ENCODE measurements at places on chromosomes 3 and 15. TPM values are rescaled to one million over a fixed set of nuclear protein-coding genes. Genes with fewer than 3 reads are reported as not detected.

Gene INKA1
- polyA plus RNA-seq, result 24.0 TPM

Gene SLC51A
- polyA plus RNA-seq, result not detected

Gene ASB7
- polyA plus RNA-seq, result 12.1 TPM

Gene PARP6
- polyA plus RNA-seq, result 138 TPM

Gene CASR
- not detected for polyA plus RNA-seq

Gene EIF5A2
- polyA plus RNA-seq, result 0.84 TPM

Gene PPM1L
- polyA plus RNA-seq, result 1.4 TPM

Gene SI
- polyA plus RNA-seq, result not detected

Gene THAP10
- polyA plus RNA-seq, result 0.07 TPM

Gene ROBO2
- not detected for polyA plus RNA-seq

Gene SERINC4
- not detected for polyA plus RNA-seq

Gene CFAP44
- 6.6 TPM for polyA plus RNA-seq

Gene CCDC32
- 29.5 TPM for polyA plus RNA-seq

Gene SLC38A3
- polyA plus RNA-seq, result 0.17 TPM

Gene SH3GL3
- polyA plus RNA-seq, result not detected

Gene NRROS
- polyA plus RNA-seq, result 40.1 TPM

Gene WHAMM
- 44.3 TPM for polyA plus RNA-seq

Gene ADAMTS7
- 0.07 TPM for polyA plus RNA-seq

Gene PLA2G4F
- not detected for polyA plus RNA-seq

Gene CAV3
- not detected for polyA plus RNA-seq

Gene ZNF662
- 0.12 TPM for polyA plus RNA-seq

Gene MUC4
- not detected for polyA plus RNA-seq

Gene IL16
- 181 TPM for polyA plus RNA-seq

Gene CSTA
- polyA plus RNA-seq, result 1.0 TPM

Gene DNAH1
- 59.2 TPM for polyA plus RNA-seq

Data from B cell (primary cell).